ENCODE measurements at places on chromosomes 3 and 15.

DNA sequence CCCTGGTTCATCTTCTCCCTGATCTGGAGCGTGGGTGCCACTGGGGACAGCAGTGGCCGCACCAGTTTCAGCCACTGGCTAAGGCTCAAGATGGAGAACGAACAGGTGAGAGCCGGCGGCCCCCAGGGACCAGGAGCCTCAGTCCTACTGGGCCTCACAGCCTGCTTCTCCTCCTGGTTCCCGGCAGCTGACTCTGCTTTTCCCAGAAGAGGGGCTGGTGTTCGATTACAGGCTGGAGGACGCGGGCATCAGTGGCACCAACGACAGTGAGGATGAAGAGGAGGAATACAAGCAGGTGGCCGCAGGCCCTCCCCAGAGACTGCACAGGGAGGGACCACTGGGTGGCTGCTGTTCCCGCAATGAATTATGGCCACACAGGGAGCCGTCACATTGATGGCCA is 54.4 kb downstream of the DNAH1 start:
- DNase-seq: no peak

- no peak for DNase-seq
Observed at GRCh38 chr15:88074386-88074785, 182.2 kb downstream of the NTRK3 start.

DNA sequence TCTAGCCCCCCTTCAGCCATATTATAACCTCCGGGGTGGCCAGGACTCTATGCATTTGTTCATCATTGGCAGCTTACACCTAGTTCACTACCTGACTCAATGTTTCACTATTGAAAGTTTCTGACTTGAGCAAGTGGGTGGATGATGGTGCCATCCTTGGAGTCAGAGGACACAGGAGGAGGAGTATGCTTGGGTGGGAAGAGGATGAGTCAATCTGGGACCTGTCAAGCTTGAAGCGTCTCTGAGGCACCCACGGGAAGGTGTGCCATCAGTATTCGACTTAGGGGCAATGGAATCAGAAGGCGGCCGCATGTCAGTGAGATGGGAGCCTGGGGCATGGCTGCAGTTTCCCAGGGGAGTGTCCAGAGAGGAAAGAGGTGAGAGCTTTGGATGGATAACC is 133.3 kb downstream of the EPHB1 start:
- DNase-seq: peak; percentile 86

DNA sequence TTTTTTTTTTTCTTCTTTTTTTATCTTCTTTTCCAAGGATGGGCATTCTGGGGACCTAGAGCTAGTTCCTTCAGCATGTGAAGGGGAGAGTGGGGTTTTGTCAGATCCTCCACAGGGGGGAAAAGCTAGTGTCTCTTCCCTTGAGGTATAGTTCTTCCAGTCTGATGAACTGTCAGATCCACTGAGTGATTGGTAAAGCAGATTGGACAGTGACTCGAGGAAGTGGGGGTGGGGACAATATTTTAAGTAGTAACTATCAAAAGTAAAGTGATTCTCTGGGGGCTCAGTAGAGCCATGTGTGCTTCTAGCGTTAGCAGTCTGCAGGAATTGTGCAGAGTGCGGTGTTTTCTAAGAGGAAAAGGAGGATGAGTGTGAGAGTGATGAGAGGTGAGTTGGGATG is 62.0 kb upstream of the TRIM71 start:
- DNase-seq: no peak

DNA sequence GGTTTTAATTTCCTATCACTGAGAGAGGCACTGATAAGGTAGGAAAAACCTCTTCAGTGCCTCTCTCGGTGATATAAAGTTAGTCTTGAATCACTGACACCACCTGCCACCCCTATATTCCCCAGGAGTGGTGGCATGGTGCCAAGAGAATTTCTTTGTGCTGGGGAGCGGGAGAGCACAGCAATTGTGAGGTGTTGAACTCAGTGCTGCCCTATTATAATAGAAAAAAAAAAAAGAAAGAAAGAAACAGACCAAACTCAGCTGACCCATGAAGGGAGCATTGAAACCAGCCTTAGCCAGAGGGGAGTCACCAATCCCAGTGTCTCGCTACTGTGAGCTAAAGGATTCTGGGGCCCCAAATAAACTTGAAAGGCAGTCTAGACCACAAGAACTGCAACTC is 201.4 kb upstream of the STT3B start:
- DNase-seq: no peak

Data from putamen (tissue), 1 donor.